ENCODE measurements at places on chromosomes 16 and 17.

GRCh38 chr16:5062790-5063765, 2.7 kb downstream of the C16orf89 start:
- DNase-seq: no peak

GRCh38 chr16:31695667-31696066, 168.0 kb downstream of the AHSP start:
- DNase-seq: no peak

DNA sequence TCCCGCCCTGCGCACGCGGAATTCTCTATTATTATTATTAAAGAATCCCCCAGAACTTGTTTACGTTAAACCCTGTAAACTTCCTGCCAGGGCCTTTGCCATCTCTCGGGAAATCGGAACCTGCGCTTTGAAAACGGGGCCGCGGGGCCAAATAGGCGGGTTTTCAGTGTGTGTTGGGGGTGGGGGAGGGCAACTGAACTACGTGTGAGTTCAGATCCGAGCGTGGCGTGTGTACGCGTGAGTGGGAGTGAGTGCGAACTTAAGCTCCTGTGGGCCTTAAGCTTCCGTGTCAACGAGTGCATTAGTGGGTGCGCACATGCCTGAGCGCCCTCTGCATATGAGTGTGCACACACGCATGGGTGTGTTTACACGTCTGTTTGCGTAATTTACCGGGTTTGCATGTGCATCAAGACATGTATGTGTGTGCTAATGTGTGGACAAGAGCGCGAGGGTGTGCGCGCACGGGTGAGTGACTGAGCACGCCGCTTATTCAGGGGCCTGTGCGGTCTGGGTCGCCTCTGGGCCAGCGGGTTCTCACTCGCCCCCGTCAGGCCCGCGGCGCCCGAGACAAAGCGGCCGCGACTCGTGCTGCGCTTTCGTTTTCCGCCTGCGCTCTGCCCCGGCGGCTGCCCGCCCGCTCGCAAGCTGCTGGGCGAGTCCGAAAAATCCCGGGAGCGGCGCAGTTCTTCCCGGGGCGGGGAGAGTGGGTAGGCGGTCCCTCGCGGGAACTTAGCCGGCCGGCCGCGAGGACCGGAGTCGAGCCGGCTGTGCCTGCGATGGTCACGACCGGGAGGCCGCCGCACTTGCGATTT, 1.2 kb upstream of the FOXF1 start:
- no peak for DNase-seq

GRCh38 chr17:81711814-81712467, at the start of gene SLC25A10:
Gene SLC25A10 (plus strand): TSS chr17:81712284. CDS start chr17:81712427, 143 bp downstream.
- DNase-seq: peak; percentile 74

- DNase-seq: no peak
Measured at GRCh38 chr16:77946823-77947222, 75.5 kb upstream of the CLEC3A start.

- no peak for DNase-seq
Measured at GRCh38 chr17:83085103-83085502, 5.7 kb downstream of the METRNL start.

GRCh38 chr17:60091908-60092331, 13.2 kb upstream of the HEATR6 start:
- no peak for DNase-seq

DNA sequence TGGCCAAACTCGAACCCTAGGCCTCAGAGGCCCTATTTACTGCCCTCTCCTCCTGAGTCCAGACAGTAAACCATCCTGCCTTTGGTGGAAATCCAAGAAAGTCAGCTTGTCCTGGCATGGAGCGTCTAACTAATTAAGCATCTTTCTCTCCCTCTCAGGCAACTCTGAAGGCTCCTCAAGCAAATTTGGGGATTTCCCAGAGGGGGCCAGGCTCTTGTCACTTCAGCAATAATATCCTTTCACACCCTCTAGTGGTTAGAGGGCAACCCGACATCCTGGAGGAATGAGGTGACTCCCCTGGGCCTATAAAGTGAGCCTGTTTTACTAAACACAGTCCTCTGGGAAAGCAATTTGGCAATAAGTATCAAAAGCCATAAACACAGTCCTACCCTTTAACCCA, 60.4 kb downstream of the NOG start:
- no peak for DNase-seq

GRCh38 chr17:50935221-50935995, 69.3 kb upstream of the TOB1 start:
- no peak for DNase-seq

DNA sequence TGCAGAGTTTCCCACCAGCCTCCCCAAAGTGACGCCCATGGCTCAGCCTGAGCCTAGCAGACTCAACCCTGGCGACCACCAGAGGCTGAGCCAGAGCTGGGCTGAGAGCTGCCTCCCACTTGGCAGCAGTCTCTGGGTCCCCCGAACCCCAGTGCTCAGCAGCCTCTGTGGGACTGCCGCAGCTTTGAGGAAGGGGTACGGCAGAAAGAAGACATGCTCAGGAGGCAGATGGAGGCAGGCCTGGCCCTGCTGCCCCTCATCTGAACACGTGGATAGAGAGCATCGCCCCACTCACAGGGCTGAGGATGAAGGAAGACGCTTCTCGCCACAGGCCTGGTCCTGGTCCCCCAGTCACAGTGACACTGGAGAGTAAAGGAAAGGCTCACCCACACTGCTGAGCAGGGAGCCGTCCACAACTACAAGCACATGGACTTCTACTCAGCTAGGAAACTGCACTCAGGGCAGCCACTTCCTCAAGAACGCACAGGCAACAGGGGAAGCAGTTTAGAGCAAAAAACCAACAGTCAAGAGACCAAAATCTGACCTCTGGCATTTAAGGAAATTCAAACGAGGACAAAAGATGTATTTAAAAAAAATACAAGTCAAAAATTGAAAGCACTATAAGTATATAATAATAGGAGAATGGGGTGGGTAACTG, 45.2 kb upstream of the GSG1L start:
- no peak for DNase-seq

DNA sequence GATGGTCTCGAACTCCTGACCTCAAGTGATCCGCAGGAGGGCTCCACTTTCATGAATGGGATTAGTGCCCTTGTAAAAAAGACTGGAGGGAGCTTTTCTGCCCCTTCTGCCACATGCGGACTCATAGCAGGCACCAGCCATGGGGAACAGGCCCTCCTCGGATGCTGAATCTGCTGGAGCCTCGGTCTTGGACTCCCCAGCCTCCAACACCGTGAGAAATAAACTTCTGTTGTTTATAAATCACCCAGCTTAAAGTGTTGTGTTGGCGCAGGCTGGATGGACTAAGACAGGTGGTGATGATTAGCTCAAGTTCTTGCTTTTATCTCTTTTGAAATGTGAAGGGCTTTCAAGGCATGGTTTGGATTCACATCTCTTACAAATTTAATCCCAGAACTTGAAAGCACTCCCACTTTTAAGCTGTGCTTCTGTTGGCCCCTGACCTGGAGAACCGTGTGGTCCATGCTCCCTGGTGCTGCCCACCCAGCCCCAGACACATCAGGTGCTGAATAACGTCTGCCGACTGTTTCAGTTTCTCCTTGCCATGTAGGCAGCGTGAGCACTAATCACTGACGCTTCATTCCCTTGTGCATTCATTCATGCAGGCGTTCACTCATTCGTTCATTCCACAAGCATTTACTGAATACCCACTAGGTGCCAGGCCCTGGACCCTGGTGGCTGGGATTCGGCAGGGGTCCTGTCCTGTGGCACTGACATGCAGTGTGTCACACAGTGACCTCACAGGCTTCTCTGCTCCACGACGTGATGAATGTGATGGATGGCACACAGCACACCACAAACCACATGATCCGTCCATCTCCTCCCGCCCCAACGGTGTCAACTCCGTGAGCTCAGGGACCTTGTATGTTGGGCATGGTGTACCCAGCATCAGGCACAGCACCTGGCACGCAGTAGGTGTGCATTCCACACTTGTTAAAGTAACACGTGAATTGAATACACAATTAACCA, 8.9 kb downstream of the CIBAR2 start:
- no peak for DNase-seq

DNA sequence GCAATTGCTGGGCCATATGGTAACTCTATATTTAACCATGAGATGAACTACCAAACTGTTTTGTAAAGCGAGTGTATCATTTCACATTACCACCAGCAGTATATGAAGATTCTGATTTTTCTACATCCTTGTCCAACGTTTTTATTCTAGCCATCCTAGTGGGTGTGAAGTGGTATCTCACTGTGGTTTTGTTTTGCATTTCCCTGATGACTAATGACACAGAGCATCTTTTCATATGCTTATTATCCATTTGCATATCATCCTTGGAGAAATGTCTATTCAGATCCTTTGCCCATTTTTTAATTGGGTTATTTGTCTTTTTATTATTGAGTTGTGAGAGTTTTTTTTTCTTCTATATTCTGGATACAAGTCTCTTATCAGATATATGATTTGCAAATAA, 83.6 kb downstream of the AKAP1 start:
- DNase-seq: no peak

- DNase-seq: no peak
Measured at GRCh38 chr16:19980632-19981265, 92.9 kb downstream of the GPR139 start.

DNA sequence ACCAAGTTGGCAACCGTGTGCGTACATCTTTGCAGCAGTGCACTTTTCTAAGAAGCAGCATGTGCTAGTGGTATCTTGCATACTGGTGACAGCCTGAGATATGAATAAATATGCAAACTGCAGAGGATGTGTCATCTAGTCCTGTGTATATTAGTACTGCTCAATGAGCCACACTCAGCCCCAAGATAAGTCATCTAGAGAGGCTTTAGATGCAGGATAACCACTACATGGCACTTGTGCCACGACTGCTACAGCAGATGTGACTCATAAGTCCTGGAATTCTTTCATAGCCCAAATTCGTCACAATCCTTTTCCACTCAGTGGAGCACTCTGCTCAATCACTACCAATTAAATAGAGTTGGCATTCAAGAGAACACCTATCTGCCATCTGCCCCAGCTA, 171.5 kb downstream of the AXIN2 start:
- DNase-seq: no peak

DNA sequence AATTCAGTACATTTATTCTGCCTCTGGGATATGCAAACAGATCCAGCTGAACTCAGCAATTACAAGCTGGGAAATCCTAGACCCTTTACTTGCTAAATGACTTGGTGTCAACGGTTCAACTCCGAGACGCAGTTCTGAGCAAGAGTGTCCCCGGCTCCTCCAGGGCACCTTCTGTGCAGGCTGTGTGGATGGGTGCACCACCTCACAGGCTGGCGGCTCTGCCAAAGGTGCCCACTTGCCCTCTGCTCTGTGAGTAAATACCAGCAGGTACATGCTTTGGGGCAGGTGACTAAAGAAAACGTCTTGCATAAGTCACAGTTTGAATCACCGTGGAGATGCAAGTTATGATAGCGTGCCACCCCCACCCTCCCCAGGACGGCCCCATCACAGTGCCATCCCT, 23.3 kb downstream of the MAP1LC3B start:
- no peak for DNase-seq

DNA sequence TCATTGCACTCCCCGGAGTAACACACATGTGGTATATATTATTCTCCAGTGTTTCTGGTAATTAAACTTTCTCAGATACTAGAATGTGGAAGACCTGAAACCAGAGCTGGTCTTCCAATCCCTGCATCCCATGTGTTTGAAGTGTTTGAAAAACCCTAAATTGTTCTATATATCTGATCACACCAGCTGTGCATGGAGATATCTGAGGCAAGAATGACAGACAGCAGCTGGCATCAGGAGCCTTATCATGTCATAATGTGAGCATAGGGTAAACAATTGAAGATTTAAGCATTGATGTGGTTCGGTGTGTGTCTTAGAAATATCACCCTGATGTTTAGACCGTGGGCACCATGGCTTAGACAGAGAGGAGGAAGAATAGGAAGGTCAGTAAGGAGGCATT, 251.0 kb downstream of the CDH11 start:
- DNase-seq: no peak

GRCh38 chr16:4664538-4665418, 28.6 kb upstream of the NUDT16L1 start:
- DNase-seq: no peak

DNA sequence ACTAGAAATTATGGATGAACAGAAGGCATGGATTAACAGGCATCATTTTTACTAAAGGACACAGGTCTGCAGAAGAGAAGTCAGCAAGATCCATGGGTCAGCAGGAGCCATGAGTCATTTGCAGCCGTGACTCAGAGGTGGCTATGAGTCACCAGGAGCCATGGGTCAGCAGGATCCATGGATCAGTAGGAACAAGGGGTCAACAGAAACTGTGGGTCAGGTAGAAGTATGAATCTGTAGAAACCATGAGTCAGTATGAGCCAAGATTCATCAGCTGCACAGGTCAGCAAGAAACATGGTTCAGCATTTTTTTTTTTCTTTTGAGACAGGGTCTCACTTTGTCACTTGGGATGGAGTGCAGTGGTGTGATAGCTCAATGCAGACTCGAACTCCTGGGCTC, 58.2 kb upstream of the HS3ST4 start:
- DNase-seq: no peak

DNA sequence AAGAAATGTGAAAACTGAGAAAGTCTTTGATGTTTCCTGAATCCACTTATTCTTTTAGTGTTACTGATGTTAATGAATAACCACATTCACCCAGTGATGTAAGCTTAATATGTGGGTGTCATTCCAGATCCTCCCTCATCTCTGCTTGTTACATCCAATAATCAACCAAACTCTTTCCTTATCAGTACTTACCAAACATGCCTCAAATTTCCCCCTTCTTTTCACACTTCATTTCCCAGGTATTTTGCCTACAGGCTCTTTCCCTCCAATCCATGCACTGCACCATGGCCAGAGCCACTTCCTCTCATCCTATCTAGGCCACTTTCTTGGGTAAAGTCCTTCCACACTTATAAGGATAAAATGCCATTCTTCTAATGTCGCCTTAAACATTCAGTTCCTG, 451.5 kb downstream of the NPIPA7 start:
- DNase-seq: no peak

DNA sequence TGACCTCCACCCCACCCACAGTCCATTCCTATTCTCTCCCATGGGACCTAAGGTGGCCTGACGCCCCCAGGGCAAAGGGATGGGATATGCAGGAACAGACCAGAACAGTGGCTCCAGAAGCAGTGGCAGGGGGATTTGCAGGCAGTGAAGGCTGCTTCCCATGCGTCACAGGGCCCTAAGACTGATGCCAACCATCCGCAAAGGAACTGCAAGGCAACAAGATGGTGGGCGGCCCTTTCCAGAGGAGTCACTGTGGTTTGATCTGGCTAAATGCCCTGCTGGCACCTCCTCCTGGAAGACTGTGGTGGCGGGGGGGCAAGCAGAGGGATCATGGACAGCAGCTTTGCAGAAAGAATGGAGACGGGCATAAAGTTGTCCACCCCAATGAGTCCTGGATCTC, 4.4 kb upstream of the SLC39A11 start:
- DNase-seq: no peak

DNA sequence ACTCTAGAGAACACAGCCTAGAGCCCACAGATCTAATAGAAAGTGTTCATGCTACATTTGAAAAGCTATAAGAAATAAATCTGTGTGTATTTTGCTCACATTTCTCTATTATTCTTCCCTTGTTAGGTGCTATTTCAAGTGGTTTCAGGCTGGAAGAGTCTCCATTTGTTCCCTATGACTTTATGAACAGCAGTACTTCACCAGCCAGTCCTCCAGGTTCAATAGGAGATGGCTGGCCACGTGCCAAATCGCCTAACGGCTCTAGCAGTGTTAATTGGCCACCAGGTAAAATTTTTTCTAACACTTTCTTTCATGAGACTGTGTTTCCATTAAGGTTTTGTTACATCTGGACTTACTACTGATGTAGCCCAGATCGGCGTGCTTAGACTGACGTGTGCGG, 30.7 kb upstream of the SLC5A11 start:
- DNase-seq: no peak

- no peak for DNase-seq
Measured at GRCh38 chr17:48456589-48456988, 26.6 kb upstream of the SKAP1 start.
